ENCODE measurements at places on chromosomes 1 and 21.

DNA sequence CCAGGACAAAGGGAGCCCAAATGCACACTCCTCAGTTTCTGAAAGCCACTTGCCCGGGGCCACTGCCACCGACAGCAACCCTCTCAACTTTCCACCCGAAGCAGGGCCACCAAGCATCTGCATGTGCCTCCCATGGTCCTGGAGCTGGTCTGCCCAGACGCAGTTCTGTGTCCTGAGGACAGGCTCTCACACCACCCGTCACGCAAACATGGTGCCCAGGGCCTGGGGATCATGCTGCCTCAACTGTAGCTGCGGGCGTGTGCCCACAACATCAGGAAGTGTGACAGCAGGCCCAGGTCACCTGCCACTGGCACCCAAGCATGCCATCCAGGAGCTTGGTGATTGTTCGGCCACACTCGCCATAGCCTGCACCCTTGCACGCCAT lies 14.4 kb downstream of the GBP1 start:
- DNase-seq = no peak

DNA sequence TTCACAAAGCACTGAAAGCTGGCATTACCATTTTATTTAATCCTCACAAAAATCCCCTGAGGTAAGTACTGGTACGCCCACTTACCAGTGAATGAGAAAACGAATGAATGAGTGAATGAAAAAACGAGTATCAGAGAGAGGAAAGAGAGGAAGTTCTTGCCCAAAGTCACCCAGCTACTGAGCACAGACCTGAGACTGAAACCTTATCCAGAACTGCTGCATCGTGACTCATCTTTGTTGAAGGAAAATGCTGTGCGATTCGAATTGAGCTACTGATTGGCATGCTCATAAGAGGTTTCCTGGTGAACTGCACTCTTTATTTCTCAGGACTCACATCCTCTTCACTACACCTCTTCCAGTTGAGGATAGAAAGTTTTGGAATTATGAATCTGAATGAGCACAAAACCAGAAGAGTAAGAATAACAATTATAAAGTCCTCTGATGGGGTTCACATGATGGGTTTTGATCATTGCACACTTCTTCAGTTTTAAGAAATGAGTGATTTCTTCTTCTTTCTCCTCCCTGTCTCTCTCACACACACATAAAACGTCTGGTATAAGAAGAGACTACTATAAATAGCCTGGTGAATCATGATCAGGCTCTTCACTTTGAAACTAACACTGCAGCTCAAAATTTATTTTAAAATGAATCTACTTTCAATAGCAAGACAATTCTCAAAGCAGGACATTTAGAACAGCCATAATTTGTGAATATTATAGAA lies 32.1 kb downstream of the IL12RB2 start:
- DNase-seq = no peak

- no peak for DNase-seq
Observed at GRCh38 chr1:24693827-24694379, 50.8 kb downstream of the SRRM1 start.

DNA sequence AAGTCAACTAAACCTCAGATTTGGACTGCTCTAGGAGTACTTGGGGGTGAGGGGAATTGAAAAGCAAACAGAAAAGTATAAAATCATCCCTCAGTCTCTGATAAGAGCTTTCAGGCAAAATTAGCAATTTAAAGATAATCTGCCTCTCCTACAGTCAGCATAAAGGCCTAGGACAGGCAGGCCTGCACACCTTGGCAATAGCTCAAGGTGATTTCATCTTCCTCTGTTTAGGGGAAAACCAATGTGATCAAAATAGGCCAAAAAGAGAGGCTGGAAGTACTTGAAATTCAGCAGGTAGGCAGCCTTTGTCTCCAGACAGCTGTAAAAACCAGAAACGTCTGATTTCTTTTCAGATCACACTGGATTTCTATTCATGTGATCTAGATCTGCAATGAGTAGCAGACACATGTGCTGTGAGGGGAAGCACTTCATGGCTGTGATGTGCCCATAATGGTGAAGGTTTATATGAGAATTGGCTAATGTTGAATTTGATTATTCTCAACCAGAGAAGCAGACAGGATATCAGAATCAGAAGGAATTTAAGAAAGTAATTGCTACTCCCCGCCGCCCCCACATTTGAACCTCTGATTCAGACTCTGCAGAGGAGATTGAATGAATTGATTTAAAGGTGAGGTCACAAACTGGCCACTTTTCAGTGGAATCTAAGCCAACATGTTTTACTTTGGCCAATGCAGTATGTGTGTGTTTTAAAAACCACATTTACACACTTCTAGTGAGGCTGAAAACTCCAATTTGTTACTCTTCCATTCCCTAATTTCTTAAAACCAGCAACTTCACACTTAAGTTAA lies 45.8 kb upstream of the DNASE2B start:
- DNase-seq = no peak

DNA sequence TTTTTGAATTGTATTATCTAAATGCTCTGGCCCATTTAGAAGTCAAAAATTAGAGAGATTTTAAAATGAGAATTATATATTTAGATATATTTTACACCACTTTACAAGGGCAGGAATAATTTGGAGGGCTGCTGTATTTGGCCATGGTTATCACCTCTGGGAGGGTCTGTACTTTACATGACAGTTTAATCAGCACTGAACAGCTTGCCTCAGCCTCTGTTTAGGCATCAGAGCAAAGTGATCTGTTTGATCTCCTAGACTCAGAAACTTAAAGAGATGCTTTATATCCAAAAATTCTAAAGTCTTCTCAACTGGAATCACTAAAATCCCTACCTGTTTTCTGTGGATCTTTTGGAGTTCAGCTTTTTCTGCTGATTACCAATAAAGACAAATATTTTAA lies 5.4 kb upstream of the SPTA1 start:
- DNase-seq = no peak

GRCh38 chr1:183291216-183291762 lies 105.2 kb downstream of the LAMC2 start:
- no peak for DNase-seq

DNA sequence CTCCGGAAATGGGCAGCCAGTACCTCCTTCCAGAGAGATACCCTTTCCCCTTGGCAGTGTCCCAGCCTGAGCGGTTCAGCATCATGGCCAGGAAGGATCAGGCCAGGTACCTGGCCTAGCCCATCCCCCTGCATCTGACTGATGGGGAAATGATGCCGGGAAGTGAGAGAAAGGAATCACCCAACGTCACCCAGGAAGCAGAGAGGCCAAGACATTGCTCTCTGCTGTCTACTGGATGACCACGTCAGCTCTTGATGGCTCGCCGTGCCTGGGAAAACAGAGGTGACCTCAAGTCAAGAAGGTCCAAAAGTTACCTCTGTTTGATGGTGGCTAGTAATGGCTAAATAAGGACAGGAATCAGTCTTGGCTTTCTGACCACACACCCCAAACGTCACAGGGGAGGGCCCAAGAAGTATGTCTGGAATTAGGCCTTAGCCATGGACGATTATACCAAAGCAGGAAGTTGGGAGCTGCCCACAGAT lies 79.0 kb downstream of the MRPL37 start:
- no peak for DNase-seq

- no peak for DNase-seq
Observed at GRCh38 chr21:36762642-36763041, 63.7 kb downstream of the SIM2 start.

Measured in Jurkat, Clone E6-1 (cell line).